Right renal pelvis (tissue), 4 donors: ENCODE measurements at places on chromosomes 12 and 14.

- no peak for DNase-seq
These were observed 181.0 kb downstream of the IPO8 start for GRCh38 chr12:30514666-30515065.

- DNase-seq: no peak
These were observed 756 bp downstream of the TULP3 start for GRCh38 chr12:2891240-2892053.

- DNase-seq: no peak
These were observed 14.0 kb upstream of the DPF3 start for GRCh38 chr14:72907886-72908285.

DNA sequence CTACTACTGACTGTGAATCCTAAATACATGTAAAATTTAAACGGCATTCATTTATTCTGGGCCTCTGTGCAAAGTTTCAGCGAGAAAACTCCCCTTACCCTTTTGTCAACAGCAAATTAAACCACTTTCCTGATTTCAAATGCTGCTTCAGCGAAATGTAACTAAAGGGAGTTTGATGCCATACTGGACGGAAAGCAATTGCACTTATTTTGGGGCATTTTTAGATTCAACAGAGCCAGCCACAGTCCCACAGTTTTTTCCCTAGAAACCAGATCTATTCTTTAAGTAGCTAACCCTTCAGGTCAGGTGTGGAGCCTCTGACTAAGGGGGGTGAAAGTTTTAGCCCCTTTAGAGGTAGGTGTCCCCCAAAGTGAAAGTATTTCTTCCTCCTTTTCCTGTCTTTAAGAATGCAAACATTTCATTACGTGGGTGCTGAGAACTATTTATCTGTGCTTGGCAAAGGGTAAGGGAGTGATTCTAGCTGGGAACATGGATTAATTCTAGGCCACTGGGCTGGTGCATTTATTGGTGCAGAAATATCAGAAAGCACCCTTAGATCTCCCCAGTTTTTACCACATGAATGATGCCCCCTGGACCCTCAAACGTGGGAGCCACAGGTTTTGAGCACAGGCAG is 72.7 kb downstream of the SPTB start:
- DNase-seq: no peak

- DNase-seq: no peak
These were observed 8.6 kb downstream of the FNTB start for GRCh38 chr14:64995291-64995690.

GRCh38 chr12:109461846-109462756 is 15.0 kb downstream of the KCTD10 start:
- no peak for DNase-seq

GRCh38 chr14:92653162-92653651 is 95.2 kb downstream of the LGMN start:
- no peak for DNase-seq

- DNase-seq: no peak
These were observed 6.9 kb downstream of the RTRAF start for GRCh38 chr14:51996148-51996746.

GRCh38 chr12:130186651-130187268 is 24.5 kb downstream of the FZD10 start:
- no peak for DNase-seq

- no peak for DNase-seq
These were observed 145.6 kb downstream of the ATP23 start for GRCh38 chr12:58086930-58087329.

- no peak for DNase-seq
These were observed 641.7 kb upstream of the TMEM132C start for GRCh38 chr12:127625176-127625771.

- no peak for DNase-seq
These were observed 6.1 kb downstream of the KRT81 start for GRCh38 chr12:52285172-52285745.

- no peak for DNase-seq
These were observed 2.8 kb upstream of the LTBP2 start for GRCh38 chr14:74614508-74615495.

GRCh38 chr14:62189698-62190097 is 427.5 kb downstream of the SNAPC1 start:
- DNase-seq: no peak

- no peak for DNase-seq
These were observed 597 bp downstream of the MLF2 start for GRCh38 chr12:6752167-6752920.

DNA sequence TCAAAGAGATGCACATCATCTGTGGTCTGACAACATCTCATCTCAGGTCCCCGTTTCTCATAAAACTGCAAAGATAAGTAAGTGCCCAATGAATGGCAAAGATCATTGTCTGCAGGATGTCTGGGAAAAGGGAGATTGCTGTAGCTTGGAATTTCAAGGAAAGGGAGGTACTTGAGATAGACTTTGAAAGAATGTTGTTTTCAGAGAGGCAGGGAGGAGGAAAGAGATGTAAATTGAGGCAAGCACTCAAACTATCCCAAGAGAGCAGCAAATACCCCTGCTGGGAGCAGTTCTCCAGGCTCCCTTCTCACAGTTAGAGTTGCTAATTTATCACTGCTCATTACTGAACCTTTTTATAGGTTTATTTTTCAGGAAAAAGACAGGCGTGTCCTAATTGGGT is 107.1 kb downstream of the MYRFL start:
- no peak for DNase-seq

GRCh38 chr12:51372021-51372420 is 19.2 kb downstream of the GALNT6 start:
- no peak for DNase-seq
